ENCODE measurements at places on chromosomes 4 and X.

DNA sequence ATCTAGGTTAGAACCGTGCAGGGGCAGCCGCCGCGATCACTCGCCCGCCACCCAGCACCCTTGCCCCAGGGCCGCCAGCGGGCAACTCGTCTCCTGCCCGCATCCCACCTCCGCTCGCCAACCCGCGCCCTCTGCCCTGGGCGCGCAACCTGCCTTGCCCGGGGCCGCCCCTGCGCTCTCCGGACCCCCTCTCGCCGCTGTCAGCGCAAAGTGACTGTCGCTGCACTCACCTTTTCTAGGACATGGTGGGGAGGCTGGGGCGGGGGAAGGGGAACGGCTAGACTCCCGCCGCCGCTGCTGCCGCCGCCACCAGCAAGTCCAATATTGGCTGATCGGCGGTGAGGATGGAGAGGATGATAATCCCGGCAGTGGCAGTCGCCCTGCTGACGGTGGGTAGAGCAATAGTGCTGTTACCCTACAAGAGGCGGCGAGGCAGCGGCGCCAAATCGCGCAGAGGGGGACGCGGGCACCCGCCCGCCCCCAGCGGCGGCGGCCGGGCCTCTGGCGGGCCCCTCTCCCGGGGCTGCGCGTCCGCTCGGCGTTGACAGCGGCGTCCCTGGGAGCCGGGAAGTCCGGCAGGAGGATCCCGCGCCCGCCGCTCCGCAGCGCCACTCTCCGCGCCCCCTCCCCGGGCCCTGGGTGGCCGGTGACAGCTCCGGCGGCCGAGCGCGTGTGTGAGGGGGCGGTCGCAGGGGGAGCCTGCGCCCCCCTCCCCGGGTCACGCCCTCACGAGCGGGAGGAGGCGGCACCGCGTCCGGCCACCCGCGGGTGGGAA, 2.3 kb upstream of the NR3C2 start:
- DNase-seq: peak; percentile 17

- peak; percentile 48 for DNase-seq
These were observed 568.6 kb upstream of the BOD1L1 start for GRCh38 chr4:14196131-14196530.

GRCh38 chrX:13304052-13304451, 15.8 kb downstream of the ATXN3L start:
- no peak for DNase-seq

DNA sequence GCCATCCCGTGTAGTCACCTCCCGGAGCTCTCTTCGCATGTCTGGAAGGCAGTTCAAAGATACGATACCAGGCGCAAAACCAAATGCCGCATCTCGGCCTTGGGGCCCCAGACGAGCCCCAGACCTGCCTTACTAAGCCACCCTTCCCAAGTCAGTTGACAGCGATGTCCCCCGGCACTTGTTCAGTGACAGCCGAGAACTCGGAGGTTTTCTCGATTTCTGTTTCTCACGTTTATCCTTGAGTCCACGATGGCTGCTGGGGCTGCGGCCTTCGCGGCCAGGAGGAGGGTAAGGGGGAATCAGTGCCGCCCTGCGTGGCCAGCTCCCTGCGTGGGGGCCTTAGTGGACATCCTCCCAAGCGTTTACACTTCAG, 7.3 kb downstream of the MAEA start:
- no peak for DNase-seq

GRCh38 chr4:120081726-120082125, 15.1 kb upstream of the MAD2L1 start:
- no peak for DNase-seq

DNA sequence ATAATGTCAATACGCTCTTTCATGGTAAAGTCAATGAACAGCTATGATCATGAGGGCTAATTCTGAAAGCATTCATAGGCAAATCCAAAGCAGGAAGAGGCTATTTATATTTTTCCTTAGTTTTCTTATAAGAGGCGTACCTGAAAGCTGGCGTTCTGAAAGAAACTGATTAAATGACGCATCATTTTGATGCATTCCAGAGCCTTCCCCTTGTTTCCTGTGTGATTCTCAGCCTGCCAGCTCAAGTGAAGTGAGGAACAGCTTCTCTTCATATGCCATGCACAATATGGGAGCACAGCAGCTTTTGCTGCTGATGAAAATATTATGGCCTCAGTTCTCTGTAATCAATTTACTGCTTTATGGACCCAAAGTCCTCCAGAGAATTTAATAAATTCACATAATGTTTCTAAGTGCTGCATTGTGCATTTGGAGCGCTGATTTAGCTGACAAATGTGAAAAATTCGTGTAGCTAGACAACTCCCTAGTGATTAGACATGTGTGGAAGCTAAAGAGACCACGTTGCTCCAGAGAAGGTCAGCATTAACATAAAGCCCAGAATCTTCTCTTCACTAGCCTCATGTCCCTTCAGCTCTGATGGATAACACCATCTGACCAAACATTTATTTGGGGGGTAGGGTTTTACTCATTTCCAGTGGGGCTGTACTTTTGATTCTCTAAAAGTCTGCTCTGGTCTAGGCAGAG, 110.8 kb downstream of the GPAT3 start:
- no peak for DNase-seq

DNA sequence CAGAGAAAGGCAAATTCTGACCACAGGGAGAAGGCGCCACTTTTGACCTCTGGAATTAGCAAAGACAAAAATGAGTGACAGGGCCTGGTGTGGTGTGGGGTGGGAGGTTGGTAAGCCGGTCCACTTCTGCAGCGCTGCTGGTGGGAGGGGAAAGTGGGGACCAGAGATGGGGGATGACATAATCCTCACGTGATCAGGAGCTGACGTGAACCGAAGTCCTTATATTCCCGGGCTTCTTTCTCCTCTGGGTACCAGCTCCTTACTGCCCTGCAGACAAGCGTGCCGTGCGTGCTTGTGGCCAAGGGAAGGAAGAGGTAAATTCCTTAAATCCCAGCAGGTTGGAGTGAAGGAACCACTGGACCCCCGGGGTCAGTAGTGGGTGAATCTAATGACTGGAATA, at the start of gene TCEAL7:
Gene TCEAL7, plus strand, starts transcription at position 249 of the 400 bp plus-strand sequence. CDS start 1,165 bp downstream, outside the sequence.
- DNase-seq: no peak

GRCh38 chr4:34318773-34319172, 1925.5 kb downstream of the ARAP2 start:
- DNase-seq: no peak

GRCh38 chr4:105992641-105993305, 97.5 kb downstream of the NPNT start:
- no peak for DNase-seq

GRCh38 chr4:77194989-77195388, 38.0 kb downstream of the CCNG2 start:
- no peak for DNase-seq

GRCh38 chrX:154369449-154370299, 4.8 kb downstream of the FLNA start:
- DNase-seq: peak; percentile 75

- DNase-seq: no peak
These were observed 67.6 kb upstream of the CTSO start for GRCh38 chr4:156021298-156021697.

DNA sequence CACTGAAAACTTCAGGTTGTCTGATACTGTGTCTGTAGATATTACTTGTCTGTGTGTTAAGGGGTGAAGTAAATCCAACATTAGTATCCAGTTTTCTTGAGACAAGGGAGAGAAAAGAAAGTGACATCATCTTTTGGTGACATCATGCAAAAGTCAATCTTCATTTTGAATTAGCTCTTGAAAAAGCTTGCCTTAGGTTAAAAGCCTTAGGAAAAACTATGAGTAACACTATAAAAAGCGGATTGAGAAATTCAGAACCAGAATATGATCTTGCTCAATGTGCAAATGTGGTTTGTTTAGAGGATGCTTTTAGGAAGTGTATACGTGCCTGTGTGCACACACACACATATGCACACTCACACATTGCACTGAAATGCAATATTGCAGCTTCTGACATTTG, 345.8 kb upstream of the CASK start:
- no peak for DNase-seq

- no peak for DNase-seq
These were observed 37.8 kb downstream of the DGKK start for GRCh38 chrX:50432829-50433289.

GRCh38 chr4:81378386-81378785, 93.3 kb downstream of the RASGEF1B start:
- no peak for DNase-seq

- no peak for DNase-seq
These were observed 164.7 kb upstream of the LEF1 start for GRCh38 chr4:108333353-108333942.

GRCh38 chrX:22314692-22315091, 42.0 kb downstream of the CBLL2 start:
- DNase-seq: no peak

All from PC-9 (cell line).